Cerebellar nuclear complex (tissue), 1 donor: ENCODE measurements at places on chromosomes 4 and X.

GRCh38 chr4:14700544-14700943 is 301.7 kb upstream of the CPEB2 start:
- no peak for DNase-seq

DNA sequence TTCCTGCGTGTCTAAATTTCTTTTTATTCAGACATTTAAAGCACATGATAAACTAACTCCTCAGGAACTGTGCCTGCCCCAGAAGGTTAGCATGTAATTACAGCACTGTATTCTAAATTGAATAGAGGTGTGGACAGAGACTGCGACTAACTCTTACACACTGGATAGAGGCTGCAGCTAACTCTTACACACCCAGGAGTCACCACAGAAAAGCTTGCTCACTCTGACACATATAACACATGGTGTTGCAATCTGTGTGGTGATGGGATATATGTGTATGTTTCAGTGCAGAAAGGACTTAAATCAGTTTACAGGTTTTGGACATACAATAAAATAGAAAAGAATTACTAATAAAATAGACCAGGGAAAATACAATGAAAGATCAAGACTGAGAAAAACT is 41.5 kb downstream of the SMAD1 start:
- no peak for DNase-seq

DNA sequence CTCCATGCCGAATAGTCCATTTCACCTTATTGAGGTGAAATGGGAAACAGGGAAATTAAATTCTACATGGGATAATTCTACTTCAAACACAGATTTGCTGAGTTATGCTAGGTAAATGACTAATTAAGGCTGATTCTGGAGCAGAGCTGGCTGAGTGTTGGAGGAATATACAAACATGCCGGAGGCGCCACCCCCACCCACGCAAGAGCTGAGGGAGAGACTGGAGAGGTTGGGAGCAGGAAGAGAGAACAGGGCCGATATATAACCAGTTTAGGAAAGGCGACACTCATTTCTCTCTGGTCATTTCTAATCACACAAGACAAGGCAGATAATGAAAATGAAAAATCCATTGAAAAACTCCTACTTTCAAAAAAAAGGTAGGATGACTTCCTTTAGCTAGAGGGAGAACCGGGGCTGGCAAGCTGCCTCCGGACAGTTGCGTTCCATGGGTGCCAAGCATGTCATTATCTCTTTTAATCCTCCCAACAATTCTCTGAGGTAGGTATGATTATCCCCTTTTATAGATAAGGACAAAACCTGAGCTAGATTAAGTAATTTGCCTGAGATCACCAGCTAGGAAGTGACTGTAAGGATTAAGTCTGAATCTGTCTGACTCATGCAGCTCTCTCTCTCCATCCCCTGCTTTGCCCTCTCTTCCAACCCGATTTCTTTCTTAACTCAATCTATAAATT is 27.6 kb upstream of the CFAP299 start:
- DNase-seq: no peak

DNA sequence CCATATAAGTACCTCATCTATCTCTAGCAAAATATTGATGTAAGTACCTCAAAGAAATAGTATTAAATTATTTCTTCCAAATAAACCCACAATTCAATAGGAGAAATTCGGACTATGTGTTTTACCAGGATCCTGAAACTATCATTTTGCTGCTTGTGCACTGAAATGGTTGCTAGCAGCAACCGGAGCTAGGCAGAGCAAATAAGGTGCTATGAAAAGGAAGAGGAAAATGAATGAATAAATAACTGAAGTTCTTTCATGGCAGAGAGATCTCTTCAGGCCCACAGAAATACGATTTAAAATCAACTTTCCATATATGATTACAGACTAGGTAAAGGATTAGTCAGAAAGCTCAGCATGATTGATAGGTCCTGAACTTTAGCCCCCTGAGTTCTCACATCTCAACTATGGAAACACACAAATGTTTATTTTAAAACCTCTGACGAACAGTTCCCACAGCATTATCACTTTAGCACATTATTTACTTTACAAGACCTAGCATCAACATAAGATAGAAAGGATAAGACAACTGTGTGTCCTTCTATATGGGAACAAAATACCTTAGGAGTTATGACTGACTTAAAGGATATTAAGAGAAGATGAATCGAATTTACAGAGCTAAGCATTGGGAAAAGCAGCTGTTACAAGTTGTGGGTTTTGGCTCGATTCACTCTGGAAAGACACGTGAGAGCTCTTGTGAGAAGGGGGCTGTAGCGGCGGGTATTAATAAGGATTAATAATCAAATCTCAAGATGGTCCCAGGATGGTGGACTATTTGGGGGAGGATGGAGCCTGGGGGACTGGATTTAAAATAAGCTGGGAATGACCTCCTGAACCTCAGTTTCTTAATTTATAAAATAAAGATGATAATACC is 104.3 kb downstream of the CORIN start:
- DNase-seq: no peak

DNA sequence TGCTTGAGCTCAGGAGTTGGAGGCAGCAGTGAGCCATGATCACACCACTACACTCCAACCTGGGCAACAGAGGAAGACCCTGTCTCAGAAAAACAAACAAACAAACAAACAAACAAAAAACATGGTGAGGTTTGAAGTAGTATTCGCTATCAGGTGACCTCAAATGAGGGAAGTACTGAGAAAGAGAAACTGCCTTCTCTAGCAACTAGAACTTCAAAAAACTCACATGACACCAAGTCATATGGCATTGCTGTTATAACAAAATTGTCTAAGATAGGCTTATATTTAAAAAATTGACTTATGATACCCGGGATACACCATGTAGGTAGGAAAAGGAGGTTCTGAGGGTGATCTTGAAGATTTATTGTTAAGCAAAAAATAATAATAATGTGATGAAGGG is 10.3 kb downstream of the MPP1 start:
- no peak for DNase-seq

GRCh38 chr4:13536607-13537006 is 7.7 kb downstream of the NKX3-2 start:
- DNase-seq: no peak

DNA sequence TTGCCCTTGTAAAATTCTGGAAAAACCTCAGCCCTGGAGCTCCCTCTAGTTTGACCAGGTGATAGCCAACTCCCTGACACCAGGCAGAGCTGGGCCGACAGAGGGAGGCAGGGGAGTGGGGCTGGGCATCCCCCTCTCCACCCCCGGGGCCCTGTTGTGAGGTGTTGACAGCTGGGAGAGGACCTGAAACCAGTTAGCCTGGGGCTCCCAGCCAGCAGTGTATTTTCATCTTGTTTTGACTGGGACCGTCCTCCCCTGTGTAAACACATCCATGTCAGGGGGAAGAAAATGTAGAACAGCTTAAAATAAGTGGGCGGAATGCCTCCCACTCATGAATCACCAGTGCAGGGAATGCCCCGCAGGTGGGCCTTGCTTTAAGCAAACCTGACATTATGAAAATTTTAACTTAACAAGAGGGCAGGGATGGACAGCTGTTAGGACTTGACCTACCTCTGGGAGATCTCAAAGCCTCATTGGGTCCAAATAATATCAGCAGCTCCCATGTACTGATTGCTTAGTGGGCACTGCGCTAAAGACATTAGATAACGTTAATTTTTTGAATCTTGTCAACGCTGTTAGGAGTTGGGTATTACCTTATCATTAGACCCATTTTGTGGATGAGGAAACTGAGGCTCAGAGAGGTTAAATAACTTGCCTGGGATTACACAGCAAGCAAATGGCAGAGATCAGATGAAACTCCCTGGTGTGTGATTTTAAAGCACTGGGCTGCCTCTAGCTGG is 45.9 kb downstream of the TSC22D3 start:
- no peak for DNase-seq

DNA sequence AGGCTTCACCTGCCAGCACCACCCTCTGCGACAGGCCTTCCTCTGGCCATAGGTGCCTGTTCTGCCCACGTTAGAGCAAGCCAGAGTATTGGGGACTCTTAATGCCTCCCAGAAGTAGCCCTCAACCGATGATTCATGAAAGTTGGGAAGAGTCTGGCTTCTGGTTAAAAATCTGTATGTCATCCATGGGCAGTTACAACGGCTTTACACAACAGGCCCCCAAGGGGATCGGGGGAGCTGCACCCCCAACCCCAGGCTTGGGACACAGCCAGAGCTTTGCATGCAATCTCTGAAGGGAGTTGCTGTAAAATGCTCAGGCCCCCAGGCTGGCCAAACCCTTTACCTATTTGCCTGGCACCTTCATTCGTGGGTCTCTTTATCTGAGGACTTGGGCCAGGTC is 5.4 kb upstream of the CYTL1 start:
- DNase-seq: no peak

DNA sequence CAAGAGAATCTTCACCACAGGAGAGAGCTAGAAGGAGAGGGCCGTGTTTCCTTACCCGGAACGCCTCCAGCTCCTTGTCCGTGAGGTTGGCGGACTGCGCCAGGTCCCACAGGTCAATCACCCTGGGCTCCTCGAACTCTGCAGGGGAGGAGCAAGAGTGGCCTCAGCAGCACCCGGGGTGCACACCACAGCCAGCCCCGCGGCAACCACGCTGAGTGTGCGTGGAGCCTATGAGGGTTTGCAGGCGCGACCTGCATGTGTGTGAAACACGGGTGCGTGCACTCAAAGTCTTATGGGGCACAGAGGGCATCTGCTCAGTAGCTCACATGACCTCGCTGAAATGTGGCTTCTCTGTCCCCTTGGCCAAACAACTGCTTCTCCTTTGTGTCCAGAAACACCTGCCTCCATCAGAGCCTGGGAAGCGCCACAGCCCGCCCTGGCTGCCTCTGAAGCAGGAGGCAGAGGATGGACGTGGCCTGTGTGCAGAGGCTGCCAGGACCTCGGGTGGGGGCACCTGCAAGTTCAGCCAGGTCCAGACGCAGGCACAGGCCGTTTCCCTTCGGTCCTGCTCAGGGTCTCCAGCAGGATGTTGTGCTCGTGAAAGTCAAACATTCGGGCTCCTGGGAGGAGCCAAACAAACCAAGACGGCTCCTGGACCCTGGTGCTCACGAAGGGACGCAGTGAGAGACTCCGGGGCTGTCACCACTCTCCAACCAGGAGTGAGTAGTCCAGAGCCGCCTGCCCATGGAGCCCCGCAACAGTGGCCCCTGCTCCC is 16.0 kb downstream of the LRPAP1 start:
- no peak for DNase-seq

- peak; percentile 43 for DNase-seq
Observed at GRCh38 chr4:140947506-140947905, 185.8 kb downstream of the RNF150 start.

GRCh38 chrX:37846141-37846540 is 1.2 kb downstream of the DYNLT3 start:
- no peak for DNase-seq

DNA sequence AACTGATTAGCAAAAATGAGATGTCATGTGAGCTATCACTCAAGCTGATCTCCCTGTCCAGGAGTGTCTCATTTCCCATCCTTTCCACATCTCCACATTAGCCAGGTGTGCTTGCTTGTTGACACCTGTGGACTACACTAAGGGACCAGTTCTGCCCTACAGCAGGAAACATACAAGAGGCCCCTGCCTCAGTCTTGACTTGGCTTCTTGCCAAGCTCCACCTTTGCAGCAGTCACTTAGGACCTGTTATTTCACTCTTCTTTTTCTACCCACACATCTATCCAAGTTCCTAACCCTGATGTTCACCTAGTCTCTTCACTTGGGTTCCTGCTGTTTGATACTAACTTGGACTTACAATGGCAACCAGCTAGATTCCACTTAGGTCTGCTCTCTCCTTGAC is 13.2 kb downstream of the FRMD7 start:
- no peak for DNase-seq

- no peak for DNase-seq
Observed at GRCh38 chr4:4856071-4857000, 3.1 kb upstream of the MSX1 start.
